ENCODE measurements at places on chromosomes 1 and 21.

DNA sequence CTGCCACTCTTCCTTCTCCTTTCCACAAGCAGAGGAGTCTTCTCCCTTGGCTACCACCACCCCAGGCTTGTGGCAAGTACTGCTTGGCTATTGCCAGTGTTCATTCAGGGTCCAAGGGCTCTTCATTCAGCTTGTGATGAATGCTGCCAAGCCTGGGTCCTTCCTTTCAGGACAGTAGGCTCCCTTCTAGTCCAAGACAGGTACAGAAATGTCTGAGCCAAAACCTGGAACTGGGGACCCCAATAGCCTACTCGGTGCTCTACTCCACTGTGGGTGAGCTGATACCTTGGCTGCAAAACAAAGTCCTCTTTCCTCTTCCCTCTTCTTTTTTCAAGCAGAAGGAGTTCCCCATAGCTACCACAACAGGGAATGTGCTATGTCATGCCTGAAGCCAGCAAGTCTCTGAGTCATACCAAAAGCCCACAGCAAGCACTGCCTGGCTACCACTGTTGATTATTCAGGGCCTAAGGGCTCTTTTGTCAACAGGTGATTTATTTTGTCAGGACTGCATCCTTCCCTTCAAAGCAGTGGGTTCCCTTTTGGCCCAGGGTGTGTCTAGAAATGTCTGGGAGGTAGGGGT lies 268.9 kb downstream of the HHAT start:
- peak overlapping the region; percentile 52 for H3K27ac ChIP-seq
- no peak overlapping the region for H3K4me3 ChIP-seq
- no peaks in the 10 kb centered on the region for H3K36me3 ChIP-seq

DNA sequence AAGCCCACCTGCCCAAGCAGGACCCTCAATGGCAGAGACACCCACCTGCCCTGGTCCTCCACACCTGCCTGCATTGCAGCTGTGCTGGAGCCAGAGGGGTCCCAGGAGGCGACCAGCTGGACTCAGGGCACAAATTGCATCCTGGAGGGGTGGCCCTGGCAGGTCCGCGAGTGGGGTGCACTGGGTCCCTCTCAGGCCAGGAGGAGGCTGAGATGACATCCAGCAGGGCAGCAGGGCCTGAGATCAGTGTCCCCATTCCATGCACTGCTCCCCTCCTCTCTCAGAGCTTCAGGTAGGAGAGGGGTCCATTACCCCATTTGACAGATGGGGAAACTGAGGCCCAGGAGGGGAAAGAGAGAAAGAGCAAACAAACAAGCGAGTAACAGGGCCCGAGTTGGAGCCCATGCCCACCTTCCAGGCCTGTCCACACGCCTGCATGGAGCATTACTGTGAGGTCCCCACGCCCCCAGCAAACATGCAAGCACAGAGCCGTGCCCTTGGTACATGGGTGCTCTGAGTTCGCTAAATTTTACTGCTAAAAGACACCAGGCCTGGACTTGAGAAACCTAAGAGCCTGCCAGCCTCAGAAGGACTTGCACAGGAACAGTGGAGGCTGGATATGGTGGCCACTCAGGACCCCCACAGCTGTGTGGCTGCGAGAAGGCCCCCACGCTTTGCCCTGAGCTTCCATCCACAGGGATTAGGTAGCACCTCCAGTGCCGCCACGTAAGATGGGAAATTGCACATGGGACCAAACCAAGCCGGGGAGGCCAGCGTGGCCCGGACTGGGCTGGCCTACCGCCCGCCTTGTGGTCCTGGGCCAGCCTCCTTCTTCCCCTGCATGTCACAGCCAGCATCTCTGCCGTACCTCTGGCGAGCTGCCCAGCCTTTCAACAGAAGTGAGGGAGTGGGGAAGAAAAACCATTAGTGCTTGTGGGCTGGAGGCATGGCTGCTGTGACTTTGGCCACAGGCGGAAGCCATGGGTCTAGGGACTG lies 7.4 kb downstream of the WNT3A start:
- H3K27ac ChIP-seq: no peak overlapping the region
- H3K27me3 ChIP-seq: peaks cover 8% of the 10 kb centered on the region
- H3K36me3 ChIP-seq: no peaks in the 10 kb centered on the region
- no peak for DNase-seq

- no peak overlapping the region for H3K4me3 ChIP-seq
- peak; percentile 33 for DNase-seq
- H3K4me1 ChIP-seq: no peaks in the 10 kb centered on the region
Observed at GRCh38 chr1:221039616-221040015, 160.4 kb downstream of the HLX start.

DNA sequence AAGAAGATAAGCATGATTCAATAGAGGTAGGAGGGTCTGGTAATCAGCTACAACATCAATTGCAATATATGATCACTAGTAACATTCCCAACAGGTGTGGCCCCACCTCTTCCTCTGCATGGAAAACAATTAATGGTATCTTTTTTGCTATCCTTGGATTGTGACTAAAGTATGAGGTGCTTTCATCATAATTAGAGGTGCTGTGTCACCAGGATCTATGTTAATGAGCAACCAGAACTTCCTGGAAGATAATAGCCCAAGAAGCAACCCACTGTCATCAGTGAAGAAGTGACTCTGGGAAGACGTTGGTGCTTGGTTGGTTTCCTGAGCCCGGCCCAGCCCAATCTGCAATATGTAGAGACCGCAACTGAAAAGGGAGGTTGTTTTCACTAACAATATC lies 167.2 kb downstream of the SETD4 start:
- DNase-seq: no peak
- H3K36me3 ChIP-seq: no peaks in the 10 kb centered on the region
- no peak overlapping the region for H3K4me3 ChIP-seq
- no peak overlapping the region for H3K27ac ChIP-seq
- no peaks in the 10 kb centered on the region for H3K27me3 ChIP-seq

GRCh38 chr1:115436596-115436995 lies 98.5 kb upstream of the NGF start:
- DNase-seq: no peak
- H3K36me3 ChIP-seq: no peaks in the 10 kb centered on the region
- H3K27ac ChIP-seq: no peak overlapping the region
- no peaks in the 10 kb centered on the region for H3K27me3 ChIP-seq
- H3K4me3 ChIP-seq: no peak overlapping the region

- H3K4me1 ChIP-seq: no peaks in the 10 kb centered on the region
- DNase-seq: no peak
- H3K36me3 ChIP-seq: no peaks in the 10 kb centered on the region
- H3K27ac ChIP-seq: no peak overlapping the region
- H3K27me3 ChIP-seq: no peaks in the 10 kb centered on the region
Observed at GRCh38 chr1:74650561-74650960, 23.0 kb downstream of the ERICH3 start.

DNA sequence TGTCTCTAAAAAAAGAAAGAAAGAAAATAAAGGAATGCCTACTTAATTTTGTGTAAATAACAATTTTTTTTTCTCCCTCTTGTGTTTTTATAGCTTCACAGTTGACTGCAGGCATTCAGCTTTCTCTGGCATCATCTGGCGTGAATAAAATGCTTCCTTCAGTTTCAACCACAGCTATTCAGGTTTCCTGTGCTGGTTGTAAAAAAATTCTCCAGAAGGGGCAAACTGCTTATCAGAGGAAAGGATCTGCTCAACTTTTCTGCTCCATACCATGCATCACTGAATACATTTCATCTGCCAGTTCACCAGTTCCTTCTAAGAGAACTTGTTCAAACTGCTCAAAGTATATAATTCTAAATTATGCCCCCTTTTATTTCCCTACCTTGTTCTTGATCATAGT lies 18.0 kb downstream of the ZMYM1 start:
- no peak overlapping the region for H3K4me3 ChIP-seq
- H3K4me1 ChIP-seq: no peaks in the 10 kb centered on the region
- H3K27ac ChIP-seq: no peak overlapping the region
- H3K36me3 ChIP-seq: peaks cover 4% of the 10 kb centered on the region

- DNase-seq: no peak
- H3K36me3 ChIP-seq: no peaks in the 10 kb centered on the region
- no peak overlapping the region for H3K4me3 ChIP-seq
- H3K27ac ChIP-seq: no peak overlapping the region
- H3K27me3 ChIP-seq: no peaks in the 10 kb centered on the region
Observed at GRCh38 chr1:221548942-221549341, 192.9 kb downstream of the DUSP10 start.

GRCh38 chr1:7482772-7483495 lies 288.2 kb upstream of the VAMP3 start:
- no peaks in the 10 kb centered on the region for H3K27me3 ChIP-seq
- H3K4me1 ChIP-seq: no peaks in the 10 kb centered on the region
- DNase-seq: peak; percentile 26
- no peaks in the 10 kb centered on the region for H3K36me3 ChIP-seq

DNA sequence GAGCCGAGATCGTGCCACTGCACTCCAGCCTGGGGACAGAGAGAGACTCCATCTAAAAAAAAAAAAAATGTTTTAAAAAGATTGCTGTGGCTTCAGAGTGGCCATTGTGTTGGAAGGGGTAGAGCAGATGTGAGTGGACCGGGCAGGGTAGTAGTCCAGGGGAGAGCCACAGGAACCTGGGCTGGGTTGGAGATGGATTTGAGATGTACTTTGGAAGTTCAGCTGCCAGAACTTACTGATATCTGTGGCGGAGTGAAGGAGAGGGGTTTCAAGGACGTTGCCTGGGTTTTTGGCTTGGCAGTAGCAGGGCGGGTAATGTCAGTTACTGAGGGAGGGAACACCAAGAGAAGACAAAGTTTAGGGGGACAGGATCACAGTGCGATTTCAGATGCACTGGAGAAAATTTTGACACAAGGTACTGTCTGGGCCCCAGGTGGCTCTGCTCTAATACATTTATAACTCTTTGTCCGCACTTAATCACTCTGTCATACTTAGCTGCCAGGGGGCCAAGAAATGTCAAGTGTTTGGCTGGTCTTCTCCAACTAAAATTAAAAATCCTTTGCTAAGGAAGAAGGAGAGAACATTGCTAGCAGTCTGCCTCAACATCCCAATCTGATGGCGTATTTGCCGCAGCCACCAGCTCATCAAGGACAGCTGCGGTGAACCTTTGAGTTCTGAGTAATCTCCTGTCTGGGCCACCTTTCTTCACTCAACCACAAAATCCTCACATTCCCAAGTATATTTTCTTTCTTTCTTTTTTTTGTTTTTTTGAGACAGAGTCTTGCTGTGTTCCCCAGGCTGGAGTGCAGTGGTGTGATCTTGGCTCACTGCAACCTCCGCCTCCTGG lies 9.6 kb downstream of the EPHX1 start:
- H3K27ac ChIP-seq: no peak overlapping the region
- no peaks in the 10 kb centered on the region for H3K27me3 ChIP-seq

DNA sequence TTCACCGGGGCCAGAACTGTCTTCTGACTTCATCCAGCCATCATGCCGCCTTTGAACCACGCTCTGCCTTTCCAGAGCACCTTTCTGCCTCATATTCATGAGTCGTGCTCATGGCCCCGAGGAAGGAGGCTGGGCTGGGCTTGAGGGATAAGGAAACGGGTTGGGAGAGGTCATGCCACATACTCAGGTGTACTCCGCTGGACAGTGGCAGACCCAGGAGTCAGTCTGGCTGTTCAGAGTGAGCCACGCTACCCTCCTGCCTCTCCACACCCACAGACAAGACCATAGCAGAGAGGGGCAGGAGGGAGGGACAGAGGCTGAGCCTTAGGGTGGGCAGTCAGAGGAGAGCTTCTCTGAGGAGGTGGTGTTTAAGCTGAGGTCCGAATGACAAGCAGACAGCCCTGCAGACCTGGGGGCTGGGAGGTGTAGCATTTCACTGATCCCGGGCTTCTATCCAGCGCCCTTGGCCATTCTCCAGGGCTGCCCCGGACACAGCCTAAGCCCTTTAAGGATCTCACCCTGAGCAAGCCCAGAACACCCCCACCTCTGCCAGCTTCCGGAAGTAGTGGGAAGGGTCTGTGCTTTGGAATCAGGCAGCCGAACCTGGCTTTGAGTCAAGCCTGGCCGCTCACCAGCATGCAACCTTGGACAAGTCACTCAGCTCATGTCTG lies 102.3 kb downstream of the LACTBL1 start:
- no peak overlapping the region for H3K27ac ChIP-seq
- H3K4me3 ChIP-seq: no peak overlapping the region
- no peak for DNase-seq
- no peaks in the 10 kb centered on the region for H3K27me3 ChIP-seq

- no peaks in the 10 kb centered on the region for H3K36me3 ChIP-seq
- H3K4me3 ChIP-seq: no peak overlapping the region
- DNase-seq: no peak
- H3K4me1 ChIP-seq: no peaks in the 10 kb centered on the region
- H3K27ac ChIP-seq: no peak overlapping the region
Observed at GRCh38 chr1:202374099-202374498, 25.6 kb downstream of the PPP1R12B start.

GRCh38 chr1:168224991-168225390 lies 813 bp upstream of the SFT2D2 start:
- H3K27me3 ChIP-seq: no peaks in the 10 kb centered on the region
- no peak overlapping the region for H3K4me3 ChIP-seq
- no peak overlapping the region for H3K27ac ChIP-seq
- peaks cover 2% of the 10 kb centered on the region for H3K4me1 ChIP-seq
- DNase-seq: no peak
- no peaks in the 10 kb centered on the region for H3K36me3 ChIP-seq

DNA sequence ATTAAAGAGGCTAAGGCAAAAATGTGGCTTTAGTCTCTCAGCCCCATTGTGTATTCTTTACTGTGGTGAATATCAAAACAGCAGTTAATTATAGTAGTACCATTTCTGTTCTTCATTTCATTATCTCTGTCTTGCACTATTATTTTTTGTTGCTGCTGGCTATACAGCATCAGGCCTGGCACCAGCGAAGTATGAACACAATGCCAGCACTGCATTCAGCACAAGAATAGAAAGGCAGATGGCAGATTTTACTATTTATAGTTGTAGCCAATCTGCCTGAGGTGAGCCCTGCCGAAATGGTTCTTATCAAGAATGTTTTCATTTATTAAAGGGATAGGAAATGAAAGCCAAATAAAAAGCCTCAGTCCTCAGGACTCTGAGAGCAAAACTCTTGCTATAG lies 72.1 kb downstream of the GPR52 start:
- H3K27me3 ChIP-seq: no peaks in the 10 kb centered on the region
- no peak overlapping the region for H3K27ac ChIP-seq
- no peak overlapping the region for H3K4me3 ChIP-seq
- no peak for DNase-seq
- no peaks in the 10 kb centered on the region for H3K4me1 ChIP-seq

- no peak overlapping the region for H3K27ac ChIP-seq
- DNase-seq: no peak
- no peaks in the 10 kb centered on the region for H3K4me1 ChIP-seq
- no peaks in the 10 kb centered on the region for H3K27me3 ChIP-seq
Observed at GRCh38 chr1:214588963-214589597, 13.9 kb upstream of the CENPF start.

GRCh38 chr1:32713081-32713480 lies 10.5 kb upstream of the SYNC start:
- no peak overlapping the region for H3K27ac ChIP-seq
- no peak for DNase-seq
- peaks cover 5% of the 10 kb centered on the region for H3K4me1 ChIP-seq
- no peak overlapping the region for H3K4me3 ChIP-seq
- no peaks in the 10 kb centered on the region for H3K27me3 ChIP-seq

- H3K36me3 ChIP-seq: peaks cover 3% of the 10 kb centered on the region
- no peak for DNase-seq
- H3K4me3 ChIP-seq: no peak overlapping the region
- H3K27ac ChIP-seq: no peak overlapping the region
- no peaks in the 10 kb centered on the region for H3K4me1 ChIP-seq
Observed at GRCh38 chr1:28199328-28200233, 23.1 kb upstream of the PTAFR start.

GRCh38 chr1:94886361-94886760 lies 40.5 kb downstream of the CNN3 start:
- H3K27ac ChIP-seq: no peak overlapping the region
- H3K4me3 ChIP-seq: no peak overlapping the region
- DNase-seq: no peak
- H3K27me3 ChIP-seq: no peaks in the 10 kb centered on the region
- H3K4me1 ChIP-seq: peaks cover 2% of the 10 kb centered on the region

Measured in mesendoderm (in vitro differentiated cells).